ENCODE measurements at places on chromosomes 12 and 14.
A peak's percentile ranks its signal among the peaks of the same experiment; 100 is the strongest.

GRCh38 chr12:65628061-65628460 lies 196.2 kb upstream of the HMGA2 start:
- no peak for DNase-seq

DNA sequence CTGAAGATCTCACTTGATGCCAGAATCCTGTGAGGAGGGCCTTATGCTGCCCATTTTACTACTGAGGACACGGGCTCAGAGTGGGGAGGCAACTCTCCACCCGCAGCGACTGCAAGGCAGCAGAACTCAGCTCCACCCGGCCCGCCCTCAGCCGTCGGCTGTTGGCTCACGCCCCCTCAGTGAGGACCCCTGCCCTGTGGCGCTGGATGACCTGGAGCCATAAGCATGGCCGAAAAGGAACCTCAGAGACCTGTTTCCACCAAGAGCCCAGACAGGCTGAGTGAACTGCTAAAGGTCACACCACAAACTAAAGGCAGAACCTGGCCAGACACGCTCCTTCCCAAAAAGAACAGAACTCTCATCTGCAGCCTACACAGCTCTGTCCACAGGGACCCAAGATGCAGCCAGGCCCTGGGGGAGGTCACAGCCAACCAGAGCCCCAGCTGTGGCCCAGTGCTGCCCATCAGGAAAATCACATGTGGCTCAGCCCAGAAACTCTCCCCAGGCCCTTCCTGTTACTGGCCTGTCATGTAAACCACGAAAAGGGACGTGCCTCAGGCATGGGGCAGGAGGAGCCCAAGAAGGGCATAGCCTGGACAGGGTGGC lies 32.8 kb downstream of the CCNK start:
- no peak for DNase-seq

DNA sequence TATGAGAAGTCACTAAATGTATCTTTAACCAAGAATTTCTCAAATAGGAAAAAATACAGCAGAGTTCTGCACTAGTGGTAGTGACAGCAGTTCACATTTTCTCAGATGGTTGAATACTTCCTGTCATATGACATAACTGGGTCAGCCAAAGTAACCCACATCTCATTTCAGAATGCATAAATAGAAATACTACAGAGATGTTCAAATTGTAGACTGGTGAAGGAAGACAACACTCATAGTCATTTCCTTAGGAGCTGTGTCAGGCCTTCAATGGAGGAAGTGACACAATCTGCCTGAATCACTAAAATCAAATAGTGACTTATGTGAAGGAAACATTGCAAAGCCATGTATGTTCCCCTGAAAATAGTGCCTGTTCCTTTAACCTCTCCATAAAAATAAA lies 32.4 kb downstream of the FERMT2 start:
- peak; percentile 76 for DNase-seq

DNA sequence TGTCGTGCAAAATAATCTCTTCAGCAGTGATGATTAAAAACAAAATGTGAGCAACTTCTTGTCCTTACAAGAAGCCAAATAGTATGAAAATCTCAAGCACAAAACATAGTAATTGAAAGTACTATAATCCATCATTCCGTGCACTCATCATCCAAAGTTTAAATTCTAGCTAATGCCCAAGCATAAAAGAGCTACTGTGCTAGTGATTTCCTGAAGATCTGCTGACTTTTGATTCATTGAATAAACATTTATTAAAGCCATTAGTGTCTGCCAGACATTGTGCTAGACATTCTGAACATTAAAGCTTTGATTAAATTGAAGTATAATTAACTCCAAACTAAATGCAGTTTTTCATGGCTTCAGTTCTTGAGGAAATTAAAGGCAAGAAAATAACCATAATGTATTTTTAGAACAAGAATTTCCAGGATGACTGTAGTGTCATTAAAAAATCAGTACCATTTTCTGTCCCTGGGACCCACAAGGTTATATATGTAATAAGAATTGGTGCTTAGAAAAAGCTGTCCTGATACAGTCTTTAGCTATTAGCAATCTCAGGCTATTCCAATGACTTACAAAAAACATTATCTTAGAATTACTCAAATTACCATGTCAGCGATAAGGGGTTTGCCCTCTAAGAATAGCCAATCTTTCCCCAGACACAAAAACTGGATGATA lies 71.7 kb downstream of the CMAS start:
- DNase-seq, result no peak

- no peak for DNase-seq
Measured at GRCh38 chr12:46005151-46005797, 14.9 kb upstream of the SCAF11 start.

DNA sequence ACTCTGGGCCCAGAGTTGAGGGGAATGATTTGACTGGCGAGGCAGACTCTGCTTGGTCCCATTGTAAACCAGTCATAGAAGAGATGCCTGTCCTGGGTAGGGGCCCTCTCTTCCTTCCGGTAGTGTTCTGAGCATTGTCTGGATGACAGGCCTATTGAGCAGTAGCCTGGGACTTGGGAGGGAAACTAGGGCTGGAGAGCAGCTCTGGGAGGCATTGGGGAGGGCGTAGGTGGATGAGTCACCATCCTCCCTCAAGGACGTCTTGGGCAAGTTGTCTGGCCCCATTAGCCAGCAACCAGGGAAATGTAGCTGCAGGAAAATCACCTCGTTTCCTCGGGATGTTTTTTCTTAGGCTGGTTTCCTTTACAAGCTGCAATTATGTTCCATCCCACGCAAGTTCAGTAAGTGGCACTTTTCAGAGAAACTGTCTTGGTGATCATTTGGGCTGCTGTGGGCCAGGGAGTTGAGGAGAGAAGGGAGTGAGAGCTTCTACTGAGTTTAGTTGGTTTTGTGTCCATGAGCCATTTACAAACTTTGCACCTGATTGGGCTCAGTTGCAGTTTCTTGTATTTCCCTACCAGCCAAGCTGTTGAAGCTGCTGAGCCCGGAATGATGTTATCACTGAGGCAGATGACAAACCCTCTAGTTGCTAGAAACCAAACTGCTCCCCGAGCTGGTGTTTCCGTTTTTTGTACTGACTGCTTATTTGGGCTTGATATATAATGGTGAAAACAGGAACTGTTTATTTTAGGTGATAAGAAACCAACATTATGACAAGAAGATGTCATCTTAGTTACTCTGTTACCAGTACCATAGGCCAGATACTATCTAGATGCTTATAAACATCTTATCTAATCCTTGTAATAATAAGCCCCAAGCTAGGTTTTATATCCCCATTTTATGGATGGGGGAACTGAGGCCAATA lies 147.6 kb downstream of the CHST11 start:
- peak; percentile 89 for DNase-seq

DNA sequence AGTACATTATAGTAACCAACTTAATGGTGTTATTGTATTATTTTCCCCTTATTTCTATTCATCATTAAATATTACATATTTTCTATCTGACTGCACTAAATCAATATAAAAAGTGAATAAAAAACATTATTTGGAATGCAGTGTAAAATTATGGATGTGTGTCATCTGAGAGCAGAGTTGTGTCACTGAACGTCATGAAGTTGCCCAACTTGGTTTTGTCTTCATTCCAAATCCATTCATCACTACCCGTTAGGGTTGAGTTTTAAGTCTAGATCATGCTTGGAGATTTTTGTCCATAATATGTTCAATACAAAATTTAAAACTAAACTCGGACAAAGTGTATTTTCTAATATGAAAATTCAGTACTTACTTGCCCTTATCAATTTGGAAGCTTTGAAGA lies 16.1 kb downstream of the KLRF1 start:
- DNase-seq, result peak; percentile 19

GRCh38 chr12:105409801-105410471 lies 79.4 kb downstream of the C12orf75 start:
- no peak for DNase-seq

GRCh38 chr14:96173636-96174475 lies 30.8 kb upstream of the BDKRB2 start:
- DNase-seq, result no peak

GRCh38 chr12:60391051-60391450 lies 795.2 kb downstream of the SLC16A7 start:
- no peak for DNase-seq

DNA sequence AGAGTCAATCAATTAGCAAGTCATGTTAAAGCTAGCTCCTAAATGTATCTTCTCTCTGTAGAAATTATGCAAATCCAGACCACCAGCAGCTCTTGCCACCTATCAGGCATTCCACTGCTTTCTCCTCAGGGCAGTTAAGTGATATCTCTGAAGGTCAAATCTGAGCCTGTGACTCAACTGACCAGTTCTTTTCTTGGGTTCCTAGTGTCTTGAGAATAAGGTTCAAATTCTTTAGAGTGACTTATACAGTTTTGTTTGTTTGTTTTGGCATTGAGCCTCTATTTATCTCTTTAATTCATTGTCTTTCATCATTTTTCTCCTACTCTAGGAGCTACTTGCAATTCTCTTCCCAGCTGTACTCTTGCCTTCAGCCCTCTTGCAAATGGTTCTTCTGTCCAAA lies 2.5 kb upstream of the LRIG3 start:
- no peak for DNase-seq

GRCh38 chr12:22810036-22810435 lies 185.1 kb downstream of the ETNK1 start:
- no peak for DNase-seq

DNA sequence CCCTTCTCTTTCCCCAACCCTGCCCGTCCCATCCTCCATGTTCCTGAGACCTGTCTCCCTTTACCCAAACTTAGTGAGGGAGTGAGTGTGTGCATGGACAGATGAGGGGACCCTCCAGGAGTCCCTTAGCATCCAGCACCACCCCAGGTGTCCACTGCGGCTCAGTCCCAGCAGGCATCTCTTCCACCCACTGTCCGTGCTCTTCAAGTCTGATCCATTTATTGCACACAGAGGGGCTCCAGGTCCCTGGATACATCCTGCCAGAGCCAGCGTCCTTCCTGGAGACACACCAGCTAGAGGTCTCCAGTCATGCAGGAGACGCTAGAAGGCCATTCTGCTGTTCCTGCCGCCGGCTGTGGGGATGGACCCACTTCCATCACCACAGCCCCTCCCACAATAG lies 239.2 kb downstream of the ADGRD1 start:
- DNase-seq, result no peak

- peak; percentile 44 for DNase-seq
Measured at GRCh38 chr14:56189307-56189706, 71.1 kb downstream of the PELI2 start.

- DNase-seq, result no peak
Measured at GRCh38 chr14:101109981-101110728, 206.6 kb upstream of the RTL1 start.

- DNase-seq, result no peak
Measured at GRCh38 chr12:111398530-111398929, 7.2 kb upstream of the SH2B3 start.

GRCh38 chr12:28793581-28794151 lies 355.4 kb upstream of the FAR2 start:
- no peak for DNase-seq

DNA sequence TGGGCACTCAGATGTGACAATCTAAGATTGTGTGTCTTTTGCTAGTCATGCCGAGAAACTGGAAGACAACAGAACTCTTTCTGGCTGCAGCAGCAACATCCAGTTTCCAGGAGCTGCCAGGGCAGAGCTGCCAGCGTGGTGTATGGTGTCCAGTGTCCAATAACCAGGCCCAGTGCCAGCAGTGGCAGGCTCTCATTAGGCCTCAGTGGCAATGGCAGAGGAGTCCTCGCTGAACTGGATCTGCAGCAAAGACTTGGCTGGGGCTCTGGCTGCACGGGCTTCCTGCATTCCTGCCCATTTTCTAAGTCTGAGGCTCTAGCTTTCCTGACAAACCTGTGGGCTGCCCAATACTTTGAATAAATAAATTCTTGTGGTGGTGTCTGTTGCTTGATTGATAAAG lies 26.2 kb upstream of the PPM1A start:
- no peak for DNase-seq

- no peak for DNase-seq
Measured at GRCh38 chr14:89366864-89367778, 49.9 kb downstream of the FOXN3 start.

DNA sequence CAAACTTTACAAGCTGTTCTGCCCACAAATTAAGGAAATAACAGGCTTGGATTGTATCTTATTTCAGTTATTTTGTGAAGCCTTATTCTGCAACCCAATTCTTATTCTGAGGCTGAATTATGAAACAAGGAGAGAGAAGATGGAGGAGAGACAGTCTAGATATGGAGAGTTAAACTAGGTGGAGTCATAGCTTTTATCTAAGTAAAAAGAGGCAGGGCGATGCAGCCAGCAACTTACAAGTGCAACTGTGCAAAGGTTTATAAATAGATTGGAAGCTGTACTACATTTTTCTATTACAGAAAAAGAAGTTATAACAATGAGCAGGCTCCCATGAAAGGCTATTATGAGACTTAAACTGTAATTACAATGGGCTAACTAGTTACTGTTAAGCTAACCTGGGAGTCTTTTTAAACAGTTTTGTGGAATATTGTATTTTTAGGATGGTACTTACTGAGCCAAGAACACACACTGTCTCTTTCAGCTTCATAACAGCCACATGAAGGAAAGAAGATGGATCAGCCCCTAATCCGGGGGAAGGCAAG lies 22.4 kb downstream of the NID2 start:
- no peak for DNase-seq

- DNase-seq, result peak; percentile 56
Measured at GRCh38 chr12:121132601-121133481, at the start of gene P2RX7. TSS of gene P2RX7 (plus strand) at chr12:121132876. CDS start at chr12:121132971, 95 bp downstream.

DNA sequence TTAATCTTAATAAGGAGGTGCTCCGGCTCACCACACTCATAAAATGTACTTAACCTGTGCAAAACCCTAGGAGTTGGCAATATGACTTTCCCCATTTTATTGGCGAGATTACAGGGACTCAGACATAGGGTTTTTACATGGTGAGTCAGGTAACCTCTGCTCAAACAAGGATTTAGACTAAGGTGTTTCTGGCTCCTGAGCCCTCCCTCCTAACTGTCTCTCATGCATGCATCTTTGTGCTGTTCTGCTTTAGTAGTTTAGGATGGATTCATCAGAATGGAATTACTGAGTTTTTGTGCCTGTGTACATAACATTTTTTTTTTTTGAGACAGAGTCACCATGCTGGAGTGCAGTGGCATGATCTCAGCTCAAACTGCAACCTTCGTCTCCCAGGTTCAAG lies 993.3 kb upstream of the TMEM132C start:
- DNase-seq, result peak; percentile 84

DNA sequence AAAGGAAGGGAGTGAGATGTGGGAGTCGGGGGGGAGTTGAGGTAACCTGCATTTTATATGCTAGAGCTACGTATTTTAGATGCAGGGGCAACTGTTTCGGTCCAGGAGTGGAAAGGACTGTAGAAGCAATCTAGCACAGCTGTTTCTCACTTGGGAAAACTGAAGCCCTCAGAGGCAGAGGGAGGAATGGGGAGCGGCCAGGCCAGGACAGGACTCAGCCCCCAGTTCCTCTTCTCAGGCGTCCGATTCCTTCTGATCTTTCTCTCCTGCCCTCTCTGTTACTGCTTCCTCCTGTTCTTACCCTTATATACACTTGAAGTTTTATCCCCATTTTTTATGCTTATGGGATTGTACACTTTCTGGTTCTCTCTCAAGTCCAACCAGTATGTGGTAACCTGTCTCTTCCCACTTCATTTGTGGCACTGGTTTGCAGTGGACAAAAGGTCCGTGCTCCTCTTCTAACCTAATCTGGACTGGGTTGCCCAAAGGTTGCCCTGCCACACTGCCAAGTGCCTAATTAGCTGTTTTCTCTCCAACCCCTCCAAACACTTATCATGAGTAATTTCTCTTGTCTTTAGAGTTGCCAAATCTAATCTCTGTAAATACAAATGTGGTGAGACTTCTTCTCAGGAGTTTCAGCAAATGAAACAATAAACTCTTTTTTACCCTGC lies 16.2 kb downstream of the LPCAT3 start:
- no peak for DNase-seq

All from HS-5 (cell line).